NCI-H1417 (cell line): ENCODE measurements at places on chromosomes 6 and 20.
A peak's percentile ranks its signal among the peaks of the same experiment; 100 is the strongest.

DNA sequence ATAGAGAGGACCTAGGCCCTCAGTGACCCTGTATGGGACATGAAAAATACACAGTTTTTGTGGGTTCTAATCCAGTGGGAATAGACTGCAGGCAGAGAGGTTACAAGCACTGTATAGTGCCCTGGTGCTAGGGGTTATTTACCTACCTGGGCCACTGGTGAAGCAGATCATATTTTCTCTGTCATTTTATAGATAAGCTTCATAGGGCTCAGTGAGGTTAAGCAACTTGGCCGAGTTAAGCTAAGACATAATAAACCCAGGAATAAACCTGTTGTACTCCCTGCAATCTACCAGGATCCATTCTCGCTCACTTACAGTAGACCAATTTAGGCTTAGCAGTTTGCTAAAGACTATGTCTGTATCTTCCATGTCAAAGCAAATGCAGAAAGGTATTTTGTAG lies 340.6 kb upstream of the KHDRBS2 start:
- DNase-seq = no peak

DNA sequence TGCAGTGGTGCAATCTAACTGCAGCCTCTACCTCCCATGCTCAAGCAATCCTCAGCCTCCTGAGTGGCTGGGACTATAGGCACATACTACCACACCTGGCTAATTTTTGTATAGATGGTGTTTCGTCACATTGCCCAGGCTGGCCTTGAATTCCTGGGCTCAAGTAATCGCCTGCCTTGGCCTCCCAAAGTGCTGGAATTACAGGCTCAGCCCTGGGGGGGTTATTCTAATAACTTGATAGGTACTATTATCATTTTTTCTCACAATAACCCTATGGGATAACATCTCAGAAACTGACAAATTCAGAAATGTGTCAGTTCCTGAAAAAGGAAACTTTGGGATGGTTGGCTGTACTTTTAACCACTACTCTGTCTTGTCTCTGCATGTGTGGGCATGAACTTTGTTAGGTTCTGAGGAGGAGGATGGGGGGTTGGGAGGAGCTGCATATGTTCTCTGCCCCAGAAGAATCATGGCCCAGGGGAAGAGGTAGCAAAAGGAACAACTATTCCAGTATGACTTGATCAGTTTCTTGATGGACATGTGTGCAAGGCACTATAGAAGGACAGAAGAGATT lies 169.9 kb downstream of the CARMIL1 start:
- no peak for DNase-seq

GRCh38 chr6:54194067-54194466 lies 82.8 kb downstream of the MLIP start:
- peak; percentile 67 for DNase-seq

- no peak for DNase-seq
Observed at GRCh38 chr6:131811500-131811899, 3.7 kb downstream of the ENPP1 start.

- DNase-seq = no peak
Observed at GRCh38 chr6:119620846-119621555, 271.4 kb upstream of the MAN1A1 start.
